ENCODE measurements at places on chromosomes 6 and 20.

- DNase-seq, result no peak
Measured at GRCh38 chr20:57468523-57469417, 56.2 kb downstream of the CTCFL start.

DNA sequence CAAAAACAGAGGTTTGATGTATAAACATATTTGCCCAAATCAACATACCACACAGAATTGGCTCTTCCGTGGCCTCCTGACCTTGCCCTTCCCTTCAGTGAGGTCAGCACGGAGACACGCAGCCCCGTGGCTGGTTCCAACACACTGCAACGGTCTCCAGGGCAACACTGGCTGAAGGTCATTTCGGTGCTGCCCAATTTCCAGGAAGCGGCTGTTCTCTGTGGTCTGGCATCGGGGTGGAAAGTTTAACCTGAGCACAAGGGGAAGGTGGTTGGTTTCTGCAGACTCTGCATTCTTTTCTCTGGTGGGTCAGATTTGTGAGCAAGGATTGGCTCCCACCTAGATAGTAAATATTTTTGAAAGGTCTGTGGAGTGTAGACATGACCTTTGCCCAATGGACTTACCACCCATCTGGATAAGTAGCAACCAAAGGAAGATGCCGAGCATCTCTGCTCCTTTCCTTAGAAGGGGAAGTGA lies 177.6 kb upstream of the PHACTR1 start:
- DNase-seq, result no peak

DNA sequence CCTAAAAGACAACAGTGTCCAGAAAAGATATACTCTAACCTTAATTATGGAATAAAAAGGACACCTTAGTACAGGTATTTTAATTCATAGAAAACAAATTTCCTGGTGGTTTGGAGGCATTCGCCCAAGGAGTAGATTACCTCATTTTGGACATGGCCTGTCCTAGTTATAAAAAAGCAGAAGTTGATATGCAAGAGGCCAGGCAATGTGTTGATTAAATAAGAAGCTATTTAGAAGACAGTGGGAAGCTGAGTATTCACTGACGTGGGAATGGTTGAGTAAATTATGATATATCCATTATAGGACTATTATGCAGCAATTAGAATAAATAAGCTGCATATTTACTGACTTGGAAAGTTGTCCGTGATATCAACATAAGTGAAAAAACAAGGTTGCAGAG lies 314.9 kb downstream of the ALDH8A1 start:
- no peak for DNase-seq

GRCh38 chr6:151948002-151948743 lies 140.7 kb downstream of the ESR1 start:
- DNase-seq, result no peak

- DNase-seq, result no peak
Measured at GRCh38 chr6:13278164-13278563, 50.2 kb downstream of the TBC1D7 start.

GRCh38 chr20:6994452-6994851 lies 227.0 kb downstream of the BMP2 start:
- DNase-seq, result no peak

DNA sequence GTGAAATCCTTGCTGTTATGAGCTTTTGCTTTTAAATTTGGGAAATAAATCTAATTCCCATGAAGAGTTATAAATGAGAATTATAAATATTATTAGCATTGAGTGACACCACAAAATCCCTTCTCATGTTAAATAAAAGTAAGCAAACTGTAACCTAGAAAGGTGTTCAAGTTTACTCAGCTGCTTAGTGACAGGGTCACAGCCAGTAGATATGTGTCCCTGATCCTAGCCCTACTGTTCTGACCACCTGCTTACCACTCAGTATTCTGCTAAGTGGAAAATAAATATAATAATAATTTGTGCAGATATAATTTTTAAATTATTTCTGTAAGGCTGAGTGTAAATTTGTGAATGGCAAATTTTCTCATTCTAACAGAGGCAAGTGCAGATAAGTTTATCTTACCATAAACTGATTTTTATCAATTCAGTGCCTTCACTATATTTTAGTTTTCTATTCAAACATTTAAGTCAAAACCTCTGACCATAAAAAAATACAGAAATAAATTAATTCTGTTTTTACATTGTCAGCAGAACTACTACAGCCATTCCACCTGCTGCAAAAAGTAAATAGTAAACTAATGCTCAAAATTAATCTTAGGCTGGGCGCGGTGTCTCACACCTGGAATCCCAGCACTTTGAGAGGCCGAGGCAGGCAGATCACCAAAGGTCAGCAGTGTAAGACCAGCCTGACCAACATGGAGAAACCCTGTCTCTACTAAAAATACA lies 118.2 kb downstream of the TENT5A start:
- no peak for DNase-seq

All from stimulated activated CD8-positive, alpha-beta memory T cell treated with anti-CD3 and anti-CD28 coated beads, Interleukin-7, amount 100 ng/mL, for 1 hour (primary cell).